D721Med (cell line): ENCODE measurements at places on chromosomes 7 and 10.

GRCh38 chr10:28637346-28637745 lies 40.0 kb upstream of the BAMBI start:
- DNase-seq = peak; percentile 29

- no peak for DNase-seq
Measured at GRCh38 chr7:70266186-70266585, 667.9 kb downstream of the AUTS2 start.

DNA sequence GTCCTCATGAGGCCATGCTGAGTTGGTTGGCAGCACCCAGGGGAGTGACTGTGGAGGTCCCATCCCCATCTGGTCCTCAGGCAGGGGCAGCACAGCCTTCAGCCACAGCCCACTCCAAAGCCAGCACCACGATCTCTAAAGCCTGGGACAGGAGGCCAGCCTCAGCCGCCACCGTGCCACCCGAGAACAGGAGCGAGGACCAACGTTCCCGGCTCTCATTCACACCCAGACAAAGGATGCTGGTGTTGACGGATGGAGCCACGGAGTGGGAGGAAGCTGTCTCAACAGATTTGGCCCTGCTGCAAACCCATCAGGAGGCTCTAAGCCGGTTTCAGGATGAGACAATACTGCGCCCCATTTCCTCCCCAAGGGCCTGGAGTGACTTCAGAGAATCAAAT lies 42.7 kb upstream of the PPP2R2D start:
- no peak for DNase-seq

DNA sequence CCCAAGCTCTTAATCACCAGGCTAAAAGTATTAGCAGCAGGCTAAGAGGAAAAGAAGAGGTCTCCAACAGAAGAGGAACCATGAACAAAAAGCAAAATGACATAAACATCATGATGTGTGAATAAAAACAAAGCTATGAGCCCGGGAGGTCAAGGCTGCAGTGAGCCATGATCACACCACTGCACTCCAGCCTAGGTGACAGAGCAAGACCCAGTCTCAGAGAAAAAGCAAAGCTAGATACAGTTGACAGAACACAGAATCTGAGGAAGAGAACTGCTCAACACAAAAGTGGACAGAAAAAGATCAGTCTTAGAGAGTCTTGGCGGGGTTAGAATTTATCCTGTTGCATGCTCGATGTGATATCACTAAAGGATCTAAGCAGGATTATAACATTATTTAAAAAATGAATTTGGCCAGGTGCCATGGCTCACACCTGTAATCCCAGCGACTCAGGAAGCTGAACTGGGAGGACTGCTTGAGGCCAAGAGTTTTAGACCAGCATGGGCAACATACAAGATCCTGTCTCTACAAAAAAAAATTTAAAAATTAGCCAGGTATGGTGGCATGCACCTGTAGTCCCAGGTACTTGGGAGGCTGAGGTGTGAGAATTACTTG lies 37.5 kb downstream of the NT5C2 start:
- DNase-seq = no peak

- DNase-seq = no peak
Measured at GRCh38 chr7:48078470-48078869, 10.6 kb upstream of the UPP1 start.

- no peak for DNase-seq
Measured at GRCh38 chr7:69847921-69848612, 249.8 kb downstream of the AUTS2 start.
